NCI-H187 (cell line): ENCODE measurements at places on chromosomes 11 and 22.

- DNase-seq: no peak
Observed at GRCh38 chr11:12017865-12018453, 9.5 kb upstream of the DKK3 start.

- no peak for DNase-seq
Observed at GRCh38 chr22:44057401-44057987, 33.4 kb downstream of the PARVB start.

- no peak for DNase-seq
Observed at GRCh38 chr11:124880290-124880611, 15.0 kb downstream of the ROBO3 start.

DNA sequence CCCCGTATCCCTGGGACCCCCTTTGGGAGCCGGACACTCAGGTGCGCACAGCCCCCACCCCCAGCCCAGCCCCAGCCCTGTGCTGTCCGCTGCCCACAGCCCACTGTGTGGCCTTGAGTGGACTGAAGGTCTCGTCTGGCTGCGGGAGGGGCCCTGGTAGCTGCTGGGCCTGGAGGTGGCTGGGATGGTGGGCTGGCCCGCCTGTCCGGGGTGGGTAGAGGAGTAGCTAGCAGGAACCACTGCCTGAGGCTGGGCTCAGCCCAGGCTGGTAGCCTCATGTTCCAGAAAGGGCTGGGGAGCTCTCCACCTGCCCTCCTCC lies 4.6 kb upstream of the MUC6 start:
- no peak for DNase-seq

DNA sequence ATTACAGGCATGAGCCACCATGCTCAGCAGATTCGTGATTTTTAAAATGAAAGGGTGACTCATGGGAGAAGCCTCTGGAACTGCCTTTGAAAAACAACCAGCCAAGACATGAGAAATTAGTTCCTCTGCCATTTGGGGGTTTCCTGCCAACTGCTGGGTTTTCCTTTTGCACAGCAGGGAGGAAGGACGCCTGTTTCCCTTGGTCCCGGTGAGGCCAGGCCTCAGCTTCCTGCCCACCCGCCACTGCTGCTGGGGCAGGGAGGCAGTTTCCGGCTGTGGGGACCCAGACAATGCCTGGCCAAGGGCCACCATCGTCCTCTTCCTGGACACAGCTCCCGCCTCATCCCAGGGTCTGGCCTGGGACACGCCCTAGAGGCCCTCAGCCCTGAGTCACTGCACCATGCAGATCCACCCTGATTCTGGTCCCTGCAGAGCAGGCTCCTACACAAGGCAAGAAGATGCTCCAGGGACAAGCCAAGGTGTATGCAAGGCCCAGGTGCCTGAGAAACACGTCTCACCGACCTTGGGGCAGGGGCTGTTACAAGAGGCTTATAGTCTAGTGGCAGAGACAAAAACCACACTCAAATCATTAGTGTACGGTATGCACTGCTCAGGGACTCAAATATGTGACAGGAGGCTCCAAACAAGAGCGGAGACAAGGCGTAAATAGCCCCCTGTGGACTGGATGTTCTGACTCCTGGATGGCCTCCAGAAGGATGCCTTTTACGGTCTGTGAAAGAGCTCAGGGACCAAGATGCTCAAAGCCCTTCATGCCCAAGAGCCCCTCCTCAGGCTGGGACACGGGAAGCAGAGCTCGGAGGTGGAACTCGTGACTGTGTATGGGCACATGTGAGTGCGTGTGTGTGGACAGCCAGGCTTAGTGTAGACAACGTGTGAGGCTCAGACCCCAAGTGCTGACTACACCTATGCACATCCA lies 10.0 kb downstream of the PPM1F start:
- no peak for DNase-seq

GRCh38 chr11:30852091-30852490 lies 265.9 kb upstream of the MPPED2 start:
- no peak for DNase-seq

DNA sequence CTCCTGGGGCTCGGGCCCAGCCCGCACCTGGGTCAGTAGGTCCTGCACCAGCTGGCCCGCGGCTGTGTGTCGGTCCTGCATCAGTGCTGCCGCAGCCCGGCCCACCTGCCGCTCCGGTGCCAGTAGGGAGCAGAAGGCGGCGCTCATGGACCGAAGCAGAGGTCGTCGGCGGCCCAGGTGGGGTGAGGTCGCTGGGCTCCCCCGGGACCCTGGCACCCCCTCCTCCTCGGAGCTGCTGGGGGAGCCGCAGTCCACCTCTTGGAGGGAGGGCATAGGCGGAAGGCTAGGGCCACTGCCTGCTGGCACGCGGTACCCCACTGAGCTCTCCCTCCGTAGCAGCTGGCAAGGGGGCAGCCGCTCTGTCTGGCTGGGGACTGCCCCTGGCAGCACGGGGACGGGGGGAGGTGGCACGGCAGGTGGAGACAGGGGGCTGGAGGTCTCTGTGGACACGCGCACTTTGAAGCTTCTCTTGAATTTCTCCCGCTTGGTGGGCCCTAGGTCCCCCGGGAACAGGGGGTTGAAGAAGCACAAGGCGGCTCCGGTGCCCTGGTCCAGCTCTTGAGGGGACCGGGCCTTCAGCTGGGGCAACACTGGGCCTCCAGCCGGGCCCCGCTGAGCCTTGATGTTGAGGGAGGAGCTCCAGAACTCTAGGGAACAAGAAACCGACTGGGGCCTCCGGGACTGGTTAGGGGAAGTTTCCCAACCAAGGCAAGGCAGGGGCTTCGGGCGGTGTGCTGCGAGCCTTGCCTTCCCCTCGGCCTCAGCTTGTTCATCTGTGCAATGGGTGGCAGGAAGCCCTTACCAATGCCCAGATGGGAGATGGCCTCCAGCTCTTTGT lies 1.4 kb downstream of the RIN1 start:
- DNase-seq: no peak

DNA sequence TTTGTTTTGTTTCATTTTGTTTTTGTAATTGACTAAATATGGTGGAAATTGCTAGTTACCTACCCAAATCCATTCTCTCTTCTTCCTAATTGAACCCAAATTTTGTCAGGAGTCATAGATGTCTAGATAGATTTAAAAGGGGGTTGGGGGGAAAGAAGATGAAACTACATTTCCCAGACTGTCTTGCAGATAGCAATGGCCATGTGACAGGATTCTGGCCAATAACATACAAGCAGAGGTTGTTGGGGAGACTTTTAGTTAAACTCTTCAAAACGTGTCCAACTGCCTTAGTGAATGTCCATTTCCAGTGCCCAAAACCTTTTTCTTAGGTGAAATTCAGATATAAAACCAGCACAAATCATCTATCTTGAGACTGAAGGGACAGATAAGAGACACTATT lies 583.9 kb upstream of the API5 start:
- no peak for DNase-seq

GRCh38 chr22:26884921-26885320 lies 227.5 kb downstream of the MIAT start:
- DNase-seq: no peak

DNA sequence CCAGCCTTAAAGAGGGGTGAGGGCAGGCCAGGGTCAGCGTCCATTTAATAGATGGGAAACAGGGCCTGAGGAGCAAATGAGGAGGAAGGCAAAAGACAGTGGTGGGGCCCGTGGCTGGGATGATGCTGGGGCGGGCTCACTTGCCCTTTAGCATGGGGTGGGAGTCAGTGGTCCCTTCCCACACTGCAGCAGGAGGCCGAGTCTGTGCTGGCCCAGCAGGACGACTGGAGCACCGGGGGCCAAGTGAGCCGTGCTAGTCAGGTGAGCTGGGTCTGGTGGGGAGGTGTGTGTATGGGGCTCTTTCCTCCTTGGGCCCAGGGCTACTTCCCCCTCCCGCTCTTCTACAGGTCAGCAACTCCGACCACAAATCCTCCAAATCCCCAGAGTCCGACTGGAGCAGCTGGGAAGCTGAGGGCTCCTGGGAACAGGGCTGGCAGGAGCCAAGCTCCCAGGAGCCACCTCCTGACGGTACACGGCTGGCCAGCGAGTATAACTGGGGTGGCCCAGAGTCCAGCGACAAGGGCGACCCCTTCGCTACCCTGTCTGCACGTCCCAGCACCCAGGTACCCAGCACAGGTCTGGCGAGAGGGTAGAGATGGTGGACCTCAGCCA lies 12.8 kb downstream of the SCYL1 start:
- DNase-seq: no peak

GRCh38 chr11:118206391-118207031 lies 18.3 kb downstream of the JAML start:
- no peak for DNase-seq

GRCh38 chr11:14969901-14970323 lies 2.2 kb downstream of the CALCA start:
- no peak for DNase-seq

- no peak for DNase-seq
Observed at GRCh38 chr11:19631712-19632498, 80.7 kb upstream of the NAV2 start.

DNA sequence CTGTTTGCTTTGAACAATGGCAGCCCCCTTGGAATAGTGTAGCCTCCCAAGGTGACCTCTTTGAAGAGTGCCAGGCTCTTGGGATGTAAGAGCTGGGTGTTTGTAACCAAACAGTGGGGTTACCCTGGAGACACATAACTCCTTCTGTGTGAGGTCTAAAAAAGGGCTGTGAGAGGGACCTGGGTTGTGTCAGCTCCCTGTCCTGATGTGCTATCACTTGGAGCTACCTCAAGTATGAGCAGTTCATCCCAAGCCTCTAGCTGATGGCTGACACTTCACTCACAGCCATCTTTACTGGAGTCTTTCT lies 40.2 kb downstream of the TSPAN18 start:
- no peak for DNase-seq

DNA sequence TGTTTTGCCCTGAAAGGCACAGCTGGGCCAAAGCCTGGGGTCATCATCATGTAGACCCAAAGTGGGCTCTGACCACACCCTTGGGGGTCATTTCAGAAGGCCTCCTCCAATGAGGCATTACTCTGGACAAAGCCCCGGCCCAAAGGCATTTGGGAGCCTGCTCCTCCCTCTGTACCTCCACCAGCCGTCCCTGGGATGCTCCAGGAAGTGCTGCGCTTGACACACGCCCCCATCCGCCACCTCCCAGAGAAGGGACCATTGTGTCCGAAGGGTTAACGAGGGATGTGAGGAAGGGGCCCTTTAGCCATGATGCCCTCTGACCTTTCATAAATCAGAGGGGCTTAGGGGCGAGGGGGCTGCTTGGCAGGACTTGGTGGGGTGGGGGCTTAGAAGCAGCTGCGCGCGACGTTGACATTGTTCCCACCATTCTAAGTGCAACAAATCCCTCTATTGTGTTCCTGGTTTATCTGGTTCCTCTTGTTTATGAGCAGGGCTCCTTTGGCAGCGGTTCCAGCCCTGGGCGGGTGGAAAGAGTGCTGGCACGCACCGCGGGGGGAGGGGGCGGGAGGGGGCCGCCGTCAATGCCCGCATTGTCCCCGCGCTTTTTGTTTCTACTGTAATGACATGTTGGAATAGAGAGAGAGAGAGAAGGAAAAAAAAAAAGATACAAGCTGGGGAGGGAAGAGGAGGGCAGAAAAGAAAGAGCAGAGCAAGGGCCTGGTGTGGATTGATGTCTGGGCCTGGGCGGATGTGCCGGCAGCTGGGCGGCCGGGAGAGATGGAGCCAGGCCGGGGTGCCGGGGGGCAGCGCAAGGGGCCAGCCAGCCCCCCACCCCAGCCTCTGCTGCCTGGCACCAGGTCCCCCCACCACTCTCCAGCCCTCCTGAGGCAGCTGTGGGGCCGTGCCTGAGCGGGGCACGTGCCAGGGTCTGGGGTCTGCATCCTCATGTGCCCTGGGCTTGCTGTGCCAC lies 32.1 kb upstream of the SOX10 start:
- DNase-seq: no peak

- DNase-seq: no peak
Observed at GRCh38 chr11:36598051-36598450, at the start of gene RAG2. Gene RAG2 (minus strand): TSS chr11:36598236. CDS start chr11:36594168, 4,068 bp downstream.

DNA sequence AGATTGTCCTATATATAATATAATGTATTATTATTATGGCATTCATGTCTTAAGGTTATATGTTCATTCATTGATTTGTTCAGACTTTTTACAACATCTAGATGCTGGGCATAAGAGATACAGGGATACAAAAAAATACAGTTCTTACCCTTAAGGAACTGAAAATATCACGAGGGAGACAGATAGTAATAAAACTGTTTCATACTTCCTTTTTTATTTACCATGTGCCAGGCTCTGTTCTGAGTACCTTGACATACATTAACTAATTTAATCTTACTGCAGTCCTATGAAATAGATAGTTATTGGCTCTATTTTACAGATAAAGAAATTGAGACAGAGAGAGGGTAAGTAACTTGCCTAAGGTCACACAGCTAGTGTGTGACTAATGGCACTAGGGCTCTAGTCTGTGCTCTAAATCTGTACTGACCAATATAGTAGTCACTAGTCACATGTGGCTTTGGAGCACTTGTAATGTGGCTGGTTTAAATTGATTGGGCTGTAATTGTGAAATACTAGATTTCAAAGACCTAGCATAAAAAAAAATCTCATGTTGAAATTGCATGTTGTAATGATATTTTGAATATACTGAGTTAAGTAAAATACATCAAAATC lies 21.3 kb downstream of the TRIM44 start:
- no peak for DNase-seq

GRCh38 chr11:12556788-12557384 lies 117.3 kb upstream of the TEAD1 start:
- DNase-seq: no peak

GRCh38 chr22:38828191-38828590 lies 15.6 kb downstream of the NPTXR start:
- no peak for DNase-seq

GRCh38 chr11:12675951-12676711 lies 1.9 kb downstream of the TEAD1 start:
- no peak for DNase-seq

DNA sequence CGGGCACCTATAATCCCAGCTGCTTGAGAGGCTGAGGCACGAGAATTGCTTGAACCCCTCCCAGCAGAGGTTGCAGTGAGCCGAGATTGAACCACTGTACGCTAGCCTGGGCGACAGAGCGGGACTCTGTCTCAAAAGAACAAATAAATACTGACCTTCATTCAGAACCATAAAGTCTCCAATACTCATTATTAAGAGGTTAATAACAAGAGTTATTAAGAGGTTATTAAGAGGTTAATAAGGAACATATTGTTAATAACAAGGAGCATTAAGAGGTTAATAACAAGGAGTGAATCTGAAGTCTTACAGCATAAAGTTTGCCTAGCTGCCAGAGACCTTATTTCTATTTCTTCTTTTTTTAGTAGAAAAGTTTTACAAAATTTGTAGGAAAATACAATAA lies 7.6 kb downstream of the CELF1 start:
- DNase-seq: no peak

GRCh38 chr11:107962181-107962580 lies 33.9 kb downstream of the RAB39A start:
- no peak for DNase-seq

- DNase-seq: no peak
Observed at GRCh38 chr22:33896154-33896553, 24.1 kb downstream of the LARGE1 start.

GRCh38 chr11:74822170-74822569 lies 73.5 kb downstream of the RNF169 start:
- DNase-seq: no peak
